Renal cortical epithelial cell (primary cell): ENCODE measurements at places on chromosomes 11 and 22. TPM values are rescaled to one million over a fixed set of nuclear protein-coding genes. Genes with fewer than 3 reads are reported as not detected.

GRCh38 chr22:46797355-46797754 is 34.9 kb downstream of the TBC1D22A start:
- peak; percentile 21 for DNase-seq

DNA sequence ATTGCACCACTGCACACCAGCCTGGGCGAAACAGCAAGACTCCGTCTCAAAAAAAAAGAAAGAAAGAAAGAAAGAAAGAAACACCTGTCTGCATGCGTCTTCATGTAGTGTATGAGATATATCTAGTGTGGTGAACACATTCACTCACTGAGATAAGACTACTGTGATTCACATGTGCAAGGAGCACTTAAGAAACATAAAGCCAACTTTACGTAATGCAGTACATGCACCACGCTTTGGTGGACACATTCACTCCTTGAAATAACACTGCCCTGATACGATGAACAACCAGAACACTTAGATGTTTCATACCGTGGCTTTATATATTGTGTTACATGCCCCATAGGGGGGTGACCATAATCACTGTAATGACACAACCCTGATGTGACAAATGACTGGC is 96.0 kb downstream of the MICAL3 start:
- no peak for DNase-seq

DNA sequence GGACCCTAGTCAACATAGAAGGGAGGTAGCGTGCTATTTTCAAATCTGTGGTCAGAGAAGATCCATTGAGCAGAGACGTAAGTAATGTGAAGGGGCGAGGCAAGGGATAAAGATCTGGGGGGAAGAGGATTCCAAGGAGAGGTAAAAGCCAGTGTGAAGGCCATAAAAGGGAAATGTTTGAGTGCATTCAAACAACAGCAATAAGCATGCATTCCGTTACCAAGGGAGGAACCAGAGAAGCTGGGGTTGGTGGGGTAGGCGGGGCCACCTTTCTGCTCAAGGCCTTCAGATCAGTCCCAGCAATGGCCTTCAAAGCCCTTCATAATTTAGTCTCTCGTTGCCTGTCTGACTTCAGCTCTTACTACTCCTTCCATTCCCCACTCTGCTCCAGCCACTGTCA is 18.4 kb upstream of the SMPD1 start:
- DNase-seq: no peak

- DNase-seq: peak; percentile 90
Measured at GRCh38 chr11:96215110-96215782, 127.7 kb downstream of the MAML2 start.

- DNase-seq: no peak
Measured at GRCh38 chr11:120054753-120055045, 83.2 kb downstream of the TRIM29 start.

- no peak for DNase-seq
Measured at GRCh38 chr11:114116357-114116756, 56.8 kb downstream of the ZBTB16 start.

GRCh38 chr11:22666688-22667439 is 453 bp downstream of the GAS2 start:
- DNase-seq: peak; percentile 13

KREMEN1 gene
- total RNA-seq: 7.5 and 11.7 TPM in 2 replicates

CRYBB3 gene
- total RNA-seq: not detected in 2 replicates
